ENCODE measurements at places on chromosomes 4 and X.

GRCh38 chrX:77788050-77788449 is 2.0 kb upstream of the ATRX start:
- DNase-seq = peak; percentile 46

- no peak for DNase-seq
Measured at GRCh38 chr4:107640197-107640596, 79.8 kb downstream of the PAPSS1 start.

DNA sequence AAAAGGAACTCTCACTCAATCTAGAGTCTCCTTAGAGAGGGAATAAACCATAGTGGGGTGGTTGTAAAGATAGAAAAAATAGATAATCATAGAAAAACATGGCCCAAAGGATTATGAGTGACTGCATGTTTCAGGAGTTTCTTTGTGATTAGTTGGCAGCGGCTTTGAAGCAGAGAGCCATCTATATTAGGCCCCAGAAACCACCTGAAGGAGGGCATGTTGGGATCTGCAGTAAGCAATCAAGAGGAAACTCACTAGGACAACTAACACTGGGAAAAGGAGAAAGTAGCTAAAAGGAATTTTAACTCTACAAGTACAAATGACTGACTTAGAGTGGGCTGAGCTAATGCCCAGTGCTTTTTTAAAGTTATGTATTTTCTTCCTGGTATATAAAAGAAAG is 269.2 kb upstream of the NRK start:
- no peak for DNase-seq

GRCh38 chr4:105887508-105887907 is 7.8 kb upstream of the NPNT start:
- no peak for DNase-seq

DNA sequence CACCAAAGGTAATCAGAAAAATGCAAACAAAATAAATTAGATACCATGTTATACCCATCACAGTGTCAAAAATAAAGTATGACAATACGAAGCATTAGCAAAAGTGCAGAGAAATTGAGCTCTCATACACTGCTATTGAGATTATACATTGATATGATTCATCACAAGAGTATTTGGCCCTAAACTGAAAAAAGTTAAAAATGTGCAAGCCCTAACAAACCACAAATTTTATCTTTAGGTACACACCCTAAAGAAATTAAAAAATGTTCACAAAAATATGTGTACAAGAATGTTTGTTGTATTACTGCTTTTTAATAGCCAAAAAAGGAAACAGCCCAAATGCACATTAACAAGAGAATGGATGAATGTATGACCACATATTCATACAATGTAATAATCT is 137.9 kb upstream of the MAGEA10 start:
- DNase-seq = no peak

DNA sequence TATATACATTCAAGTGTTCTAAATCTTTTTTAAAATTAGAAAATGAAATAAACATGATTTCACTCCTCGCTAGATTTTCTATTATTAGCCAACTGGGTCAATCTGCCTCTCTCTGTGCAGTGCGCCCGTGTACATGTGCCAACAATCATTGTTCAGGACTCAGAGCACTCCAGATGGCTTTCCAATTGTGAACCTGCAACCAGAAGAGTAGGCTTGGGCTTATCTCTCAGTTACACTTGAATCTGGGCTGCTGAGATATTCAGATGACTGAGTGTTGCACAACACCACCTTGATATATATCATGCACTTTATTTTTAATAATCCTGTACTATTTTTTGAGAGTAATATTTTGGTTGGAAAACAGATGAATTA is 184.0 kb upstream of the FSTL5 start:
- no peak for DNase-seq

DNA sequence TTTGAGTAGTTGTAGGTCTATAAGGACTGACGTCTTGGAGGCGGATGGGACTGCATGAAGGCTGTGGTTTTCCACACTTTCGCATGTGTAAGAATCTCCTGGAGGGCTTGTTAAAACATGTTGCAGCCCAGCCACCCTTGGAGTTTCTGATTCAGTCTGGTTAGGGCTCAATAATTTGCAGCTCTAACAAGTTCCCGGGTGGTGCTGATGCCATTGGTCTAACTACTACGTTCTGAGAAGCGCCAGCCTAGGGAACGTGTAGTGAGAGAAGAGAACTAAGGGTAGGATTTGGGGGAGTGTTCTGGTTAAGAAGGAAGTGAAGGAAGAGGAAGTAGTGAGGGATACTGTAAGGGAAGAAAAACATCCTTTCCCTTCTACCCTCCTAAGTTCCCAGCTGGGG is 138.9 kb downstream of the LARP7 start:
- no peak for DNase-seq

All from midbrain (tissue), 1 donor.